GM12891 (cell line): ENCODE measurements at places on chromosomes 1 and 21.

DNA sequence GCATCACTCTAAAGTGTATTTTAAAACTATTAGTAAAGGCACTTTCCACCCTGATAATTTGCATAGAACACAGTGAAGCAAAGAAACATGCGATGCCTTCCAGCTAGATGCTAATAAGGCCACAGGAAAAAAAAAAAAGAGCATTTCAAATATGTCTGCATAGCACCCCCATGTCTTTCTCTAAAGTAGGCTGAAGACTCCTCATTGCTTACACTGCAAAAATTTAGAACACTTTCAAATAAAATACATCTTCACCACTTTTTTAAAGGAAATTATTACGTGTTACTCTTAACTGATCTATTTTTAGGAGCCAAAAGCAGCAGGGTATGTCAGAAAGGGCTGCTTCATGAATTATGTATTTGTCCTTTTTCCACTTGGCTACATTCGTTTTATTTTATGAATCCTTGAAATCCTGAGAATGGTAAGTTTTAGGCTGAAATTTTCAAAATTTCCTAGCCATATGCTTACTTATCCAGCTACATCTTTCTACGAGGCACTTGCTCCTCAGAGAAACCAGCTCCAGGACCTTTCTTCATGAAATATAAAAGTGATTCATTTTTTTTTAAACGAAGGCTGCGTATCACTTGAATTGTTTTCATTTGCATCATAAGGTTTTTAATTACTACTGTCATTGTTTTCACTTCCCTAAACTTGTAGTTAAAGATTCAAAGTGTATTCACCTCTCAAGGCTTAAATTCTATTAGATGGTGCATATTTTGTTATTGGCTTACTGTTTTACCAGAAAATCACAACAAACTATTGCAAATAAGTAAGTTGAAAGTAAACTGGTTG lies 513.0 kb downstream of the PTPRC start:
- DNase-seq = no peak

GRCh38 chr1:79373481-79374125 lies 367.1 kb upstream of the ADGRL4 start:
- no peak for DNase-seq

DNA sequence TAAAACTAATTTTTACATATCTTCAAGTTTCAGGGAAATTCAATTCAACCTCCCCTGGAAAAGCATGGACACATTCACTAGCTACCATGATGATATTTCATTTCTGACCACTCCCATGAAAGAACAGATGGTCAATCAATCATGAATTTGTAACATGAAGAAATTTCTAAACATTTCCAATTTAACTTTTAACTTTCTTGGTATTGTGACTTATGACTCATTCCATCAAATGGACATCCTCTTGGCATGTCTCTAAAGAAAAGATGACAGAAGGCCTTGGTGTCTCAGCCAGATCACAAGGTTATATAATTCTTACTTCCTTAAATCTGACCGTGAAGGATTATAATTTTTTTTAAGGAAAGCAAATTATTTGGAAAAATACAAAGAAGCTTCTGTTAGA lies 10.5 kb upstream of the MCOLN3 start:
- no peak for DNase-seq

- DNase-seq = no peak
These were observed 20.1 kb downstream of the UBE2U start for GRCh38 chr1:64223329-64224151.

GRCh38 chr1:77489910-77490309 lies 192.5 kb downstream of the ZZZ3 start:
- no peak for DNase-seq

GRCh38 chr1:232140419-232141166 lies 489.3 kb downstream of the SIPA1L2 start:
- no peak for DNase-seq

GRCh38 chr1:5287178-5288150 lies 633.1 kb downstream of the AJAP1 start:
- DNase-seq = no peak

GRCh38 chr1:2226525-2227345 lies 1.4 kb upstream of the SKI start:
- DNase-seq = no peak

DNA sequence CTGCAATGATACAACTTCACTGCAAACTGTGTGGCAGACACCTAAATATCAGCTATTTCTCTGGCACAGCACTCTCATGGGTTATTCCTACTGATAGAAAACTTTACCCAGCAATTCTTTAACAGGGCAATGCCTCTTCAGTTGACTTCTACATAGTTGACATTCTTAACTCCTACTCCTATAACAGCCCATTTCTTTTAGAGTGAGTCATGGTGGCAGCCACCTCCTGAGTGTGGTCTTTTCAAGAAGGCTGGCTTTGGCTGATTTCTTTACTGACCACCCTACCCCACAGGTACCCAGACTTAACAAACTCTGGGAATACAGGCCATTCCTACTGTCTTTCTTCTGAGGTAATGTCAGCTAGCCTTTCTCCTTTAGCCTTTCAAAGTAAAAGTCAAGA lies 805.8 kb upstream of the ADGRL2 start:
- DNase-seq = no peak

DNA sequence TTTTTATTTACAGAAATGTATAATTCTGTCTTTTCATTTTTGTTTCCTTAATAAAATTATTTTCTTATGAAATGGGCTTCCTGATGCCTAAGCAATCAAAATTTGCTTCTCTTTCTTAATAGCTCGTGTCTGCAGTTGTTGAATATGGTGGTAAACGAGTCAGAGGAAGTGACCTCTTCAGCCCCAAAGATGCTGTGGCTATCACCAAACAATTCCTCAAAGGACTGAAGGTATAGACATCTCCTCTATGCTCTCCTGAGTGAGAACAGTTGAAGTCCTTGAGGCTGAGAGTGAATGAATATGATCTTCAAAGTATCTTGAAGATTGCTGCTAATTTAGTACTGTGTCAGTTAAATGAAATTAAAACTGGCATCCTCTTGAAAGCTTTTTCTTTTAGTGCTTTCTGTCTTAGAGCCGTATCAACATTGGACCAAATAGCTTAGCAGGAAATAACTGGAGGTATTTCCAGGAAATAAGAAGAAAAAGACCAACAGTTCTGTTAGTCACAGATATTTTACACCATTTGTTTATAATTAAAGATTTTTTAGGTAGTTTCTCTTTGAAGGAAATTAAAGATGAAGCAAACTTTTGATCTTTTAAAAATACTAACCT lies 24.7 kb downstream of the VPS45 start:
- no peak for DNase-seq

- no peak for DNase-seq
These were observed 12.4 kb downstream of the IFFO2 start for GRCh38 chr1:18943914-18944572.

GRCh38 chr1:3599286-3599811 lies 12.0 kb downstream of the MEGF6 start:
- no peak for DNase-seq

GRCh38 chr1:21217812-21218596 lies 41.3 kb upstream of the EIF4G3 start:
- DNase-seq = peak; percentile 45

- DNase-seq = no peak
These were observed 7.7 kb upstream of the LMNA start for GRCh38 chr1:156106624-156107488.

GRCh38 chr1:7582460-7582972 lies 188.6 kb upstream of the VAMP3 start:
- DNase-seq = no peak

GRCh38 chr1:203778789-203779188 lies 13.8 kb downstream of the LAX1 start:
- DNase-seq = no peak

DNA sequence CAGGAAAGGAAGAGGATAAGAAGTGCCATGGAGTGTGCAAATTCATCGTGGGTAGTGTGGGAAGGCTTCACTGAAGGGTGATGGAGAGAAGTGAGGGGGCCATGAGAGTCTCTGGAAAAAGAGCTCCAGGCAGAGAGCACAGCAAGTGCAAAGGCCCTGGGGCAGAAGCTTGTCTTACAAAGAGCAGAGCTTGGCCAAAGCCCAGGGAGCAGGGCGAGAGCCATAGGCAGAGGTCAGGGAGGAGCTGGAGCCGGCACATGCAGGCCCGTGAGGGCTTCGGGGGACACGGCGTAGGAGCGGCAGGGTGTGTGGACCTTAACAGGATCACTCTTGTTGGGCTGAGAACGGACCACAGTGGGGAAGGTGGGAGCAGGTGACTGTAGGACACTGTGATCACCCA lies 83.7 kb upstream of the EDN2 start:
- no peak for DNase-seq

DNA sequence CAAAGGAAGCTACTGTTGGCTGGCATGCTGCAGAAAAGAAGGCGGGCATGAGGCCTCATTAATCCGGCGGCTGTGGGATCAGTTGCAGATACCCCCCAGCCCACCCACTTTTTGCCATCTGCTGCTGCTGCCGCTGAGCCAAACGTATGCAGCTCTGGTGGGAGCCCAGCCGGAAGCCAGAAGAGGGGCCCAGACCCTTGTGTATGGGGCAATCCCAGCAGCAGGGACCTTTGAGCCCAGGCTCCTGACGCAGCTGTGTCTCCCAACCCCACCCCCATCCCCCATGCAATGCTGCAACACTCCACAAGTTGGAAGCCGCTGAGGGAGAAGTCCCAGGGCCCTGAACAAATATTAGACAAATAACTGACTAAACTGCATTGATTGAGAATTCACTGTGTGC lies 106.0 kb downstream of the ELAVL4 start:
- no peak for DNase-seq

- DNase-seq = no peak
These were observed 33.7 kb downstream of the L1TD1 start for GRCh38 chr1:62228136-62228882.

GRCh38 chr1:156692925-156693847 lies 12.2 kb downstream of the CRABP2 start:
- no peak for DNase-seq

- DNase-seq = no peak
These were observed 28.4 kb upstream of the SARS1 start for GRCh38 chr1:109185357-109185756.

GRCh38 chr1:14590411-14591180 lies 7.9 kb upstream of the KAZN start:
- no peak for DNase-seq

GRCh38 chr1:203796236-203796605 lies 798 bp downstream of the ZBED6 start:
- DNase-seq = no peak

GRCh38 chr1:151511636-151512215 lies 539 bp downstream of the CGN start:
- no peak for DNase-seq

- DNase-seq = no peak
These were observed 486.1 kb upstream of the ADGRL2 start for GRCh38 chr1:81314513-81315233.

DNA sequence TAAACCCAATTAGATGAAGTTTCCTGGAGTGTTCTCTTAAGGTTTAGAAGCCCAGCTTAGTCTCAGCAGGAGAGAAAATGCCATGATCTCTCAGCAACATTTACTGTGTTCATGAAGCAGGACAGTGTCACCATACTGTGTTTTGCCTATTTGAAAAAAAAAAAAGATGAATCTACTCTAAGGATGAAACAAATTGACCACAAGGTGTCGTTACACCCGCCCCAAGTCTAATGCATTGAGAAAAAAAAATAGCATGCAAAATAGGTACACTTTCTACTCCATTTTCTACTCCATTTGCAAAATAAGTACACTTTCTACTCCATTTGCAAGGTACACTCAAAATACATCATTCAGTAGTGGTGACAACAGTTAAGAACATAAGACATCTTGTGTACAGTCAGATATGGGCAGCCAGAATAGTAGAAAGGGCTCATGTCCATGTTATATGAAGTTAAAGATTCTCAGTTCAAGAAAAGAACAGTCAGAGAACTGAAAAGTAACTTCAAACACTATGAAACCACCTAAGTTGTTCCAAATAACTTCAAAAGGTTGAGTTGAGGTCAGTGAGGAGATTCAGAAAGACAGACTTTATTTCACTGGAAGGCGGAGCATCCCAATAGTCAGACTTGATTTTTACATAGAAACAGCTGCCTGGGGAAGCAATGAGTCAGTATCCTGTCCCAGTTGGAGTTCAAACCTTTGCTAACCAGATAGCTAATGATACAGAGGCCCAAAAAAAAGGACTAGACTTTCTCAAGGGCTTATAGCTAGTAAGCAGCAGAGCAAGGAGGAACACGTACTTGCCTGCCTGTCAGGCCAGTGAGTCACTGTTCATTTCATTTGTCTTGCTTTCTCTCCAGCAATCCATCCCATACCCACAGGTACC lies 13.3 kb downstream of the PLPPR5 start:
- DNase-seq = no peak

DNA sequence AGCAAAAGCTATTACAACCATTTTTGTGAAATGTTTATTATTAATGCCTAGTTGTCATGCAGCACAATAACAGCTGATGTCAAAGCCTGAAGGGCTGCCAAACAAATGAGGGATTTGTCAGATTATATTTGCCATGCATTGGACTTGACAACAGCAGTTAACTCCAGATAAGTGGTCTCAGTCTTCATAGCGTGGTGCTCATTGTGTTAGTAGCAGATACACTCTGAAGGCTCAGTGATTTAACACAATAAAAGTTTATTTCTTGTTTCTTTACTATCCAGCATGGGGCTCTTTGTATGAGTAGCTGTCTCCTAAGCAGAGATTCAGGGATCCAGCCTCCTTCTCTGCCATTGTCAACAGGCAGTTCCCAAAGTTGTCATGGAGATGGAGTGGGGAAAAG lies 76.0 kb upstream of the PTGFRN start:
- DNase-seq = no peak

- DNase-seq = no peak
These were observed 97.9 kb downstream of the ERG start for GRCh38 chr21:38400195-38400919.

DNA sequence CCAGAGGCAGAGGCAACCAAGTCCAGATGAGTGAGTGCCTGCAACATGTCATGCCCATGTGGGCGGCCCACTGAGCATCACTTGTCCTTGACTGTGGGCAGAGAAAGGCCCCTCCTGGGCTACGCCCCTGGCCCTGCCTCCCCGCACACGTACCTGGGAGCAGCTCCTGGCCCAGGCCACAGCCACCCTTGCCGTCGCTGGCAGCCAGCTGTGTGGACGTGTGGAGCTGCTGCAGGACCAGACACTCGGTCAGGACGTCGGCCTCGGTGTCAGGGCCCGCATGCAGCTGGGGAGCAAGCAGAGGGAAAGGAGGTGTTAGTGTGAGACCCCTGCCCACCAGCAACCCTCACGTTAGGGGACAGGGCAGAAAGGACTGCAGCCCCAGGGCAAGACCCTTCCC lies 61.3 kb downstream of the DMRTB1 start:
- DNase-seq = no peak

GRCh38 chr1:66777831-66778230 lies 23.2 kb downstream of the INSL5 start:
- DNase-seq = no peak
